Activated CD4-positive, alpha-beta memory T cell treated with anti-CD3 and anti-CD28 coated beads for 36 hours (primary cell): ENCODE measurements at places on chromosomes 7 and 10. TPM values are rescaled to one million over a fixed set of nuclear protein-coding genes. Genes with fewer than 3 reads are reported as not detected.

NRAP gene
- not detected for total RNA-seq

EMX2 gene
- total RNA-seq, result not detected

SKIDA1 gene
- 0.21 TPM for total RNA-seq

GRID2IP gene
- total RNA-seq, result 0.21 TPM

C10orf105 gene
- 0.76 TPM for total RNA-seq

OPN1SW gene
- total RNA-seq, result not detected

MDH2 gene
- 271 TPM for total RNA-seq

TEX47 gene
- total RNA-seq, result not detected

PIP gene
- total RNA-seq, result not detected

TAS2R3 gene
- total RNA-seq, result 0.59 TPM

TRIM73 gene
- 3.6 TPM for total RNA-seq

SP8 gene
- total RNA-seq, result not detected

GNG11 gene
- total RNA-seq, result not detected

VTI1A gene
- total RNA-seq, result 24.5 TPM

FANK1 gene
- 0.46 TPM for total RNA-seq

SPRN gene
- not detected for total RNA-seq

RET gene
- total RNA-seq, result 0.07 TPM

SLC13A1 gene
- total RNA-seq, result not detected

GLI3 gene
- not detected for total RNA-seq

ATG9B gene
- 3.5 TPM for total RNA-seq

GPC2 gene
- 4.8 TPM for total RNA-seq

C10orf71 gene
- not detected for total RNA-seq

MMRN2 gene
- not detected for total RNA-seq

AGBL3 gene
- 3.3 TPM for total RNA-seq

FAM20C gene
- 0.80 TPM for total RNA-seq

DLX5 gene
- not detected for total RNA-seq

NAT16 gene
- total RNA-seq, result not detected

ZNF722 gene
- total RNA-seq, result not detected

ETV1 gene
- 0.31 TPM for total RNA-seq

LRMDA gene
- not detected for total RNA-seq

SPDYE8 gene
- total RNA-seq, result not detected
